ENCODE measurements at places on chromosomes 7 and 10.

- no peak for DNase-seq
These were observed 41.4 kb downstream of the JCAD start for GRCh38 chr10:30017966-30018365.

DNA sequence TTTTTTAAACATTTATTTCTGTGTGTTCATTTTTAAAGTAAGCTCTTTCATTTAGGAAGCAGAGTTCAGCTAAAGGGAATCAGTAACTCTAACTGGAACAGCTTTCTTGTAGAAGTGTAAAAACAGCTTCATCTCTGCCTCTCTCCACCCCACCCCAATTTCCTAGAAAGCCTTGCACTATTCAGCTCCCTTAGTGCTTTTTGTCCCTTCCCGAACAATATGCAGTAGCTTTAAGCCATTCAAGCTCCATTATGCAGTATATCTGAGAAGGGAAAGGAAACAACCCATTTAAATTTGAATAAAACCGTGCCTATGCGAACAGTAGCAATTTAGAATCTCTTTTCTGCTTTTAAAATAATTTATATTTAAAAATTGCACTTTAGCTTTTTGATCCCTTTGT lies 134.5 kb downstream of the TRIL start:
- DNase-seq = no peak

- DNase-seq = no peak
These were observed 1127.7 kb upstream of the LRRTM3 start for GRCh38 chr10:65798133-65798532.

DNA sequence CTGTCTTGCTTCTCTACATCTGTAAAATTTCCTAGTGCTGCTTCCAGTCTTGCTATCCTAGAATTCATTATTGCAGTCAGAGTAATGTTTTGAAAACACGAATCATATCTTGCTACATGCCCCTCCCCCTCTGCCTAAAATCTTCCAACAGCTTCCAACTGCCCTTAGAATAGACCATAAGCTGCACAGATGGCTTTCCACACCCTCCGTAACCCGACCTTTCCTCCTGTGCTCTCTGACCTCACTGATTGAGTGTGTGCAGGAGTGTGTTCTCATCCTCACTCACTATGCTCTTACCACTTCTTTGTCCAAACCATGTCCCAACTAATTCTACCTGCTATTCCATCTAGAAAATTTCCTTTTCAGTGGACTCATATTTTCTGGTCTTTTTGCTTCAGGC lies 121.2 kb upstream of the ANKRD1 start:
- no peak for DNase-seq

DNA sequence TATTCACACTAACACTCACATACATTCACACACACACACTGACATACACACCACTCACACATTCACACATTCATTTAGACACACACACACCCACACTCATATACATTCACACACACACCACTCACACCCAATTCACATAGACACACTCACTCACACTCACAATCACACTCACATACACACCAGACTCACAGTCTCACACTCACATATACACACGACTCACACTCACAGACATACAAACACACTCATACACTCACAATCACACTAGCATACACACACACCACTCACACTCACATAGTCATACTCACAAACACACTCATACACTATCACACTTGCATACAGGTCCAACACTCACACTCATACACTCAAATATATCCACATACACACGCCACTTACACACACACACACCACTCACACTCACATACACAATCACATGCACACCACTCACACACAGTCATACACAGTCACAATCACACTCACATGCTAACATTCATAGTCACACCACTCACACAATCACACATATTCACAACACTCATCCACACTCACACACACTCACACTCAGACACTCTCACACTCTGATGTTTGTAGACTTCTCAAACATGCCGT lies 312.6 kb downstream of the SFMBT2 start:
- no peak for DNase-seq

DNA sequence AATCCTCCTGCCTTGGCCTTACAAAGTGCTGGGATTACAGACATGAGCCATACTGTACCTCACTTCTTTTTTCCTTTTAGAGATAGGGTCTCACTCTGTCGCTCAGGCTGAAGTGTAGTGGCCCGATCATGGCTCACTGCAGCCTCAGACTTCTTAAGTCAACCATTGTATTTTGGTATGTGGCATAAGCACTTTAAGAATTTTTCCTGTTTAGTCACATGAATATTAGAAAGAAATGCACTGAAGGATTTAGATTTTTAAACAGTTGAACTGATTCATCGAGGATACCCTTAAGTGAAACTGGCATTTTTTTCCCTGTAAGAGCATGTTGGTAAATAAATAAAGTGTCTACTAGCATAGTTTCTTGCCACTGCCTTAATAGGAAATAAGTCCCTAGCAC lies 319.3 kb upstream of the CACNA2D1 start:
- no peak for DNase-seq

GRCh38 chr7:47183862-47184590 lies 397.9 kb downstream of the TNS3 start:
- peak; percentile 32 for DNase-seq

GRCh38 chr10:68156373-68157185 lies 47.3 kb downstream of the MYPN start:
- peak; percentile 71 for DNase-seq

- DNase-seq = no peak
These were observed 1199.1 kb upstream of the SORCS1 start for GRCh38 chr10:108363576-108363975.

GRCh38 chr7:108890862-108891261 lies 321.2 kb downstream of the DNAJB9 start:
- no peak for DNase-seq

DNA sequence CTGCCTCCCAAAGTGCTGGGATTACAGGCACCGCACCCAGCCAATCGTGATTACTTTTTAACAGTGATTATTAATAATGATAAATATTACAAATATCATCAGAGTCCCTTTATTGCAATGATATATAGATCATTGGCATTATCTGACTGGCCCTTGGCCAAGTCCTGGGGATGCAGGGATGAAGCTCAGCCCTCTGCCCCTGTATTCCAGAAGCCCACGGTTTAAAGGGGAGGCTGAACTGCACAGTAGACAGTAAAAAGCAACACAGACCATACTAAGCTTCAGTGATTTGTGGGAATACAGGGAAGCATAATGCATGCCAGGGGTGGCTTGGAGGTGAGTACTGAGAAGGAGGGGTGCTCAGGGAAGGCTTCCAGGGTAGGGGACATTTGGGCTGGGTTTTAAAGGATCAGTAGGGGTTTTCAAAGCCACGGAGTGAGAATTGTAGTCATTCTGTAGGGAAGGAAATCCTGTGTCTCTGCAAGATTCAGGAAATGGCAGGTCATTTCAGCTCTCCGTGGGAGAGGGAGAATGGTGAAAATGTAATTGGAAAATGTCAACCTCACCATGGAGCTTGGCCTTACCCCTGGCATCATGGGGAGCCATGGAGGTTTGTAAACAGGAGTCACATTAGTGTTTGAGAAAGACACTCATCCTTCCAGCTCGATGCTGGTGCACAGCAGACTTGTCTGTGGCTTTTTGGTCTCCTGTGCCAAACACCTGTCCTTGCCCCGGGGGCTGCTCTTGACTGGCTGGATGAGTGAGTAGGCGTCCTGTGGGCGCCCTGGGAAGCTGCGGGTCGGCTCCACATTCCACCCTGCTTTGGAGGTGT lies 8.8 kb downstream of the ADAMTS14 start:
- DNase-seq = no peak

DNA sequence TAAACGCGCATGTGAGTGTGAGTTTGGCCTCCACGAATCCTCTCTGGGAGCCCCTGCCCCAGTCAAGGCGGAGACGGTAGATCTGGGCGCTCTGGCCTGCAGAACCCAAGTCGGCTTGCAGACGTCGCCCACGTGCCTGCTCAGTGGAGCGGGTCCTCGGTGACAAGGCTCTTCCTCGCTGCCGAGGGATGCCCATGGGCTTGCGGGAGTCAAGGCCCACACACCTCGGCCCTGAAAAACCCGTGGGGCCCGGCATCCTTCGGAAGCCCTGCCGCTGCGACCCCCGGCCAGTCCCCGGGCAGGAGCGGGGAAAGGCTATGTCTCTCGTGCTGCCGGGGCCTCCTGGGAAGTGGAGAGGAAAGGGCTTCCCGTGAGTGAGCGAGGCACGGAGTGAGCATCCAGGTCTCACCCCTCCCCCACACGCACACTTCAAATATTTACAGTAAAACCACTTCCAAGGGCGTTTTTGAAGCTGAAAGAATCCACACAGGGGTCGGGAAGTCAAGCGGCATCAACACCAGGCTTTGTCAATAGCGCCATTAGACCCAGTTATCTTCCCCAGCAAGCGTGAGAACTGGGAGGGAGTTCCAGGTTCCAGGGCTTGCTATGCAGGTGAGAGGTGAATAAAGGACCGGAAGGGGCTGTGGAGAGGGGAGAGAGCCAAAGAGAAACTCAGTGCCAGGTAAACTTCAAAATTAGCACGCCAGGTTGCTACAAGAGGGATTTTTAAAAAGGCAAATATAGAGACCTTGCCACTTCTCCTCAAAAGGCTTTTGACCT lies 1.1 kb upstream of the MNX1 start:
- no peak for DNase-seq

DNA sequence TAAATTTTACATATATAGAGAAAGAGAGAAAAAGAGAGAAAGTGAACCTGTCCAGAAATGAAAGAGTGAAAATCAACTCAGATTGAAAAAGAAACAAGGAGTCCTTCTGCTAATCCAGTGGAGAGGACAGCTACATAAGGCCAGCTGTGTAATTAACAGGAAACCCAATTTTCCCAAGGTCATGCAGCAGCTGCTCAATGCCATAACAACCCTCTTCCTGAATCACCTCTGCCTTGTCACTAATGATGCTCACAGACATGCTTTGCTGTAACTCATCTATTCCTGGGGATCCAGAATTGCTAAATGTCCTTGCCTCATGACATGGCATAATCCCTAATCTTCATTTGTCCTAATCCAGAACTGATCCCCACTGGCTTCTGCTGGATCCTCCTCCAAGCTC lies 288.6 kb downstream of the NEBL start:
- DNase-seq = no peak

DNA sequence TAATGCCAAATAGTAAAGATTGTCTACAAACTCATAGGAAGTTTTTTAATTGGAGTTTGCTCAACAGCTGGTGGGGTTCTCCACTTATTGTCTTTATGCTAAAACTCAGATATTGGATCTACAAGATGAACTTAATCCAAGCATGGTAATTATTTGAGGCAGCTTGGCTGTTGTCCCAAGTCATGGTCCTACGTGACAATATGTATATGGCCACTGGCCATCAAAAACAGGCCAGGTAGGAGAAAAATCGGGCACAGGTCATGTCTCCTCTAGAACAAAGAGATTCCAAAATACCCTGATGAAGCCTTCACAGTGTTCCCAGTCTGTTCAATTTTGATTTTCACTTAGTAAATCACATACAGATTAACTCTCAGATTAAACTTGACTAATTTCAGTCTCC lies 606.4 kb downstream of the TNS3 start:
- no peak for DNase-seq

DNA sequence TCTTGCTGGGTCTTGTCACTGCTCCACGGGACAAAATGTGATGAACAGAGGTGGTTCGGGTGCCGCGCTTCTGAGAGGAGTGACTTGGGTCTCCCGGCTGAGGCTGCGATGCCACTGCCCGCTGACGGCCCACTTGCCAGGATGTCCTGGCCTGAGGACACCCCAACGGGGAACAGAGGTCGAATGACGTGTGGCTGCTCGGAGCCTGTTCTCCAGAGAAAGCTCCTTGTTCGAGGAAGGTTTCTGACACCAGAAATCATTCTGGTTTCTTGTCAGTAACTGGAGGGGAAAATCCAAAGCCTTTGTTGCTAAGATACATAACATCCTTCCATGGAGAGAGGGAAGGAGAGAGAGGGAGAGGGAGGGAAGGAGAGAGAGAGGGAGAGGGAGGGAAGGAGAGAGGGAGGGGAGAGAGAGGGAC lies 236.4 kb downstream of the WDR37 start:
- DNase-seq = no peak

GRCh38 chr7:47371317-47371716 lies 210.6 kb downstream of the TNS3 start:
- DNase-seq = no peak

DNA sequence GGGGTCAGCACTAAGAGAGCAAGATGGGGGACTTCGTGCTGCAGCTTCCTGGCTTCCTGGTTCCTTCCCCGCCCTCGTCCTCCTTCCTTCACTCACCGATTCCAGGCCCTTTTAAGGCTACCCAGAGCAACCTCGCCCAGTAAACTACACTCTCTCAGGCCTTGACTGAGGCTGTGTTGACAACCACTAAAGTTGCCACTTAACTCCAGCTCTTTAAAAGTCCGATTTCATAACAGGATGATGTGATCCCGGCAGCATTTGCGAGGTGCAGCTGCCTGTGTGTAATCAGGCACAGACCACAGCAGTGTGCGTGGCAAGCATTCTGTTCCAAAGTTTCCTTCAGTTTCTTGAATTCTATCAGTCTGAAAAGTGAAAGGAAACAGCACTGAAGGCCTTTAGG lies 110.6 kb downstream of the RAB11FIP2 start:
- DNase-seq = no peak

GRCh38 chr10:75040576-75040975 lies 70.9 kb upstream of the SAMD8 start:
- DNase-seq = no peak

- no peak for DNase-seq
These were observed 322.1 kb upstream of the RNF32 start for GRCh38 chr7:156318426-156318825.

- no peak for DNase-seq
These were observed 83.6 kb downstream of the CFAP58 start for GRCh38 chr10:104437226-104437625.

DNA sequence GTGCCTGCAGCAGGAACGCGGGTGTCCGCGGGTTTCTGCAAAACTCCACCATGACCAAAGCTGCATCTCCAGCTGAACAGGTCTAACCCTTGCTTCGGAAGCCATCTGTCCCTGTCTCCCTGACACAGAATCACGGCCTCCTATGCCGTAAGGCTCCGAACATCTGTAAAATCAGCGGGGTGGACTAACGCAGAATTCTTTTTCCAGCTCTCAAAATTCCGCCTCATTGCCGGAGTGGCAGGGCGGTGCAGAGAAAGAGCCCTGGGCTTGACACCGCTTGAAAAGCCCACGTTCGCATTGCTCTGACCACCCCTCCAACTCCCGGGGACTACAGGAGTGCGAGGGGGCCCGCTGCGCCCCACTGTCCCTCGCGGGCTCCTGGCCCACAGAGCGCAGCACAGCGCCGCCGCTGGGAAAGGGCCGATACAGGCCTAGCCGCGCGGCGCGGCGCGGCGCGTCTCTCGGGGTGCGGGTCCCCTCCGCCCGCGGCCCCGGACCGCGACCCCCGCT lies 409 bp downstream of the DNMBP start:
- peak; percentile 71 for DNase-seq

- DNase-seq = no peak
These were observed 594 bp downstream of the ZNF503 start for GRCh38 chr10:75400771-75401568.

Data from NAMALWA (cell line).